ENCODE measurements at places on chromosomes 3 and 15.
A peak's percentile ranks its signal among the peaks of the same experiment; 100 is the strongest.

- no peak for DNase-seq
Observed at GRCh38 chr3:165919284-165919683, 82.1 kb upstream of the BCHE start.

DNA sequence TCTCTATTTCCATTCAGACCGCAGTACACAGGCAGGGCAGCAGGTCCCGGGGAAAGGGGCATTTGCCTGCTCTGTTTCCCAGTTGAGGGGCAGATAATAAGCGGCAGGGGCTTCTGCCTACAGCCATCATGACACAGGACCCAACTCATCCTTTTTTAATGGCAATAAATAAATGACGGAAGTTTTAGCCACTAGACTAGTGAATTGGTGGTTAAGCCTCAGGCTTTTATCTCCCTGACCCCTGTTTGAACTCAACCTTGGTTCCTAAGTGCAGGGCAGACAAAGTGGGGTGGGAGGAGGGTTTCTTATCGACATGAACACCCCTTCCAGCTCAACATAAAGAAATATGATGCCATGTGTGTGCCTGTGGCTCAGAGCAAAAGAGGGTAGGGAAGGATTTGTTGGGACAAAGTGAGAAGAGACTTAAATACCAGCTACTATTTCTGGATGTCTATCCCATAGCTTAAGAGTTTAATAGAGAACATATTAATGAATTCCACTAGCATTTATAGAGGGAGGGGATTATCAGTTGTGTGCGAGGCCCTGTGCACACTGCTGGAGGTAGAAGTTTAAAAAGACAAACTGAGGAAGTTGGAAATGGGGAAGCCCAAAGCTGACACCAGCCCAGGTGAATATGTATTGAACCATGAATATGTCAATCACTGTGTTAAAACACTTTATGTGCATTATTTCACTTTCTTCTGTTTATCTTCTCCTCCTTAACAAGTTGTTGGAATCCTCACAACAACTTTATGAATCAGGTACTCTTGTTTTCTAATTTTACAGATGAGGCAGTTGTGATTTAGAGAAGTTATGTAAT lies 939.4 kb downstream of the MCTP2 start:
- no peak for DNase-seq

GRCh38 chr3:72271216-72271615 lies 486.3 kb upstream of the PROK2 start:
- DNase-seq = no peak

GRCh38 chr15:59622289-59622688 lies 10.7 kb downstream of the GCNT3 start:
- no peak for DNase-seq

- DNase-seq = no peak
Observed at GRCh38 chr3:194308601-194309449, 42.3 kb downstream of the CPN2 start.

DNA sequence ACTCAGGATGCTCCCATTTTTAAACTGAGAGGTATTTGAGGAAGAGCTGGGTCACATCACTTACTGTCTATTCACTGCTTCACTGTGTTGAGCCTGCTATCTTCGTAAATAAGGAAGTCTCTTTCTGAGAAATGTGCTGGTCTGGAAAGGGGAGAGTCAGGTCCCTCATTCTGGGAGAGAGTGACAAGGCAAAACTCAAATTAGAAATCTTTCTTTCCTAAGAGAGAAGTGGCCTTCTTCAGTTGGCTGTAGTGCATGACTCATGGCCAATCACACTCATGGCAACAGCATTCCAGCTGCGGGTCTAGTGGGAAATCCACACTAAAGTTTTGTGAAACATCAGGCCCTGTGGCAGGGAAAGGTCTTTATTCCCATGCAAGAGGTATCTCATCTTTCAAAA lies 11.5 kb upstream of the TIMP4 start:
- DNase-seq = no peak

GRCh38 chr15:29734917-29735572 lies 87.2 kb downstream of the TJP1 start:
- DNase-seq = no peak

GRCh38 chr3:150158943-150159625 lies 188.4 kb upstream of the PFN2 start:
- no peak for DNase-seq

DNA sequence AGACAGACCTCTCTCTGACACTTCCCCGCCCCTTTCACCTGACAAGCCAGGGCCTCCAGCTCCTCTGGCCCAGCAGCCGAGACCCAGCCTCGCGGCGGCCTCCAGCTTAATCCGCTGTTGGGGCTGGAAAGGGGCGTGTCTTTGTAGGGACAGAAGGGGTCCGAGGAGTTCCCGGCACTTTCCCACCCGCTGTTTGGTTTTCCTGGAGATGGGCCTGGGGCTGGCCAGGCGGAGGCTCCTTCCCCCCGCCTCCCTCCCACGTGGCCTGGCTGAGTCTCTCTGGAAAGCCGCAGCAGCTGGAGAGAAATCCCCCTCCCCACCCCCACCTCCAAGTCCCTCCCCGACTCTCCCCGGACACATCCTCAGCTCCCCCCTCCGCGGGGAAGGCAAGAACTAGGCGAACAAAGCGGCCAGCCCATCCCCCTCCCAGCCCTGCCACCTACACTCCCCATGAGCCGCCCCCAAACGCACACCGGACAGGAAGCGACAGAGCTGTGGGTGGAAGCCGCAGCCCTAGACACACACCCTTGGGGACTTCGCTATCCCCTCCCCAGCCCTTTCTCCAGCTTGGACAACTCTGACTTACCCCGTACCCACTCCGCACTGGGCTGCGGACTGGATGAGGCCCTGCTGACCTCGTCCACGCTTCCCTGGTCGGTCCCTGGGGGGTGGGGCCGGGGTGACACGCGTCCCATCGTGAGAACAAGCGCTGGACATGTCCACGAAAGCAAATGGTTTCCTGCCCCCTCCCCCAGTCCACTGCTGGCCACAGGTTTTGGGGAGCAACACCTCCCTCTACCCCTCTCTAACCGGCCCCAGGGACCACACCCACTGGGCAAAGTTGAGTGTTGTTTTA lies 1.2 kb downstream of the IGDCC4 start:
- DNase-seq = peak; percentile 70

GRCh38 chr3:55974421-55975165 lies 487.5 kb upstream of the WNT5A start:
- no peak for DNase-seq

DNA sequence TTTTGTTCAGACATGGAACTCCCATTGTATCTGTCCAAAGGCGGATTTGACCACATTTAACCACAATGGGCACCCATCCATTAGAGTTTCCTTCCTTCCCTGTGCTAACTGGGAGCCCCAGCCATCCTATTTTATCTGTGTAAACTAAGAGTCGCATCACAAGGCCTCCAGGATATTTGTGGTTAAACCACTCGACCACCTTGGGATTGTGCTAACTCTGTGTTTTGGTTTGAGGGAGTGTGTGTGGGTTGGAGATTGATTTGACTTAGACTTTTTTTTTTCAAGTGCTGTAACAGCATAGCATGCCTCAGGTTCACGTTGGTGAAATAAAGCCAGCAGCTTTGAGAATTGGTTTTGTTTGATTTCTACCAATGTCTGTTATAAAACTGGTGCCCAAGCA lies 100.4 kb upstream of the TP63 start:
- DNase-seq = no peak

Data from right kidney (tissue), 9 donors.